ENCODE measurements at places on chromosomes 4 and X. TPM values are rescaled to one million over a fixed set of nuclear protein-coding genes. Genes with fewer than 3 reads are reported as not detected.

GRCh38 chrX:39638526-39638925, 459.2 kb downstream of the BCOR start:
- H3K4me3 ChIP-seq, result no peak overlapping the region
- H3K27ac ChIP-seq, result no peak overlapping the region
- no peaks in the 10 kb centered on the region for H3K4me1 ChIP-seq
- DNase-seq, result no peak
- H3K27me3 ChIP-seq, result no peaks in the 10 kb centered on the region

DNA sequence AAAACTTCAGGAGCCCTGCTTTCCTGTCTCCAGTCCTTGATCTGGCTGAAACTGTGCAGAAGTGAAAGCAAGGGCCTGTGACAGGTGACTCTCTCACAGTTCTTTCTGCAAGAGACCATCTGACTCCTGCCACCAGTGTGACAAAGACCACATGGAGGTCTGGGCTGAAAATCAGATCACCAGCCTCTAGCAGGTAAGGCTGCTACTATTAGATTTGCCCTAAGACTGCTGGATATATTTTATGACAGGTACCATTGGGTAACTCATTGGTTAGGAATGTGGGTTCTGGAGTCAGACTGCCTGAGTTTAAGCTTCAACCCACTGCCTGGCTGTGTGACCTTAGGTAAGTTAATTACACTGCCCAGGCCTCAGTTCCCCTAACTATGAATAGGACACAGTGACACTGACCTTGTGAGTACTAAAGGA, 163.3 kb upstream of the SLC7A11 start:
- H3K4me3 ChIP-seq, result no peak overlapping the region
- no peak for DNase-seq
- H3K27ac ChIP-seq, result no peak overlapping the region
- no peaks in the 10 kb centered on the region for H3K36me3 ChIP-seq
- no peaks in the 10 kb centered on the region for H3K27me3 ChIP-seq
- peaks cover 6% of the 10 kb centered on the region for H3K4me1 ChIP-seq

DNA sequence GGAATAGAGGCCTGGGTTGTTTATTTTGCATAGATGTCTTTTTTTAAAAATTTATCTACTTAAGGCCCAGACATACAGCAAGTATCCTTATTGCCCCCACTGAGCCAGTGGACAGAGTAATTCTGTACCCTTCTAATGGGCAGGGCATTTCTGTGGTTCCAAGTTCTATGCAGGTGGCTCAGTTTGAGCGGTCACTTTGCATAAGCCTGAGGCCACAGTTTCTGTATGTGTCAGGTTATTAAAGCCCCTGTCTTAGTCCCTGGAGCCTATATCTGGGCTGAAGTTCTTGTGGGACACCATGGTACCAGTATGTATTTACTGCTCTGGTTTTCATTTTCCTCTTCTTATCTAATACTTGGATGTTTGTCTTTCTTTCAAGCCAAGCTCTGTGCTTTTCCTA, 168.8 kb downstream of the MID1IP1 start:
- DNase-seq, result no peak
- no peak overlapping the region for H3K27ac ChIP-seq

DNA sequence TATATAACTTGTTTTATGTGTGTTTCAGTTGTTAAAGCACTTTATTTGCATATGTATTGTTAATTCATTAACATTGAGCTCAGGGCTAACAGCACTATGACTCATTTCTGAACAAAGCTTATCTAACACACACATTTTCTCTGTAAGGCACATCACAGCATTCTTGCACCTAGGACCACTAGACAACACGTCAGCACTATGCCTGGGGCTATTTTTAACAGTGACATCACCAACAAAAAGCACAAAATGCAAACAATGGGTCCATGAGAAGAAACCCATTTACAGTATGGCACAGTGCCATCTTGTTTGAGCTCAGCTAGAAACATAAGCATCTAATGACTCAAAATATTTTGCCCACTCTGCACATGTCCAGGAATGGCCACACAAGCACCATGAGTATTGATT, 124.4 kb downstream of the RELL1 start:
- no peaks in the 10 kb centered on the region for H3K27me3 ChIP-seq
- H3K4me3 ChIP-seq, result no peak overlapping the region
- no peak for DNase-seq
- H3K36me3 ChIP-seq, result no peaks in the 10 kb centered on the region
- no peaks in the 10 kb centered on the region for H3K4me1 ChIP-seq

- no peaks in the 10 kb centered on the region for H3K27me3 ChIP-seq
- no peaks in the 10 kb centered on the region for H3K36me3 ChIP-seq
- no peak overlapping the region for H3K4me3 ChIP-seq
- H3K4me1 ChIP-seq, result no peaks in the 10 kb centered on the region
- DNase-seq, result no peak
These were observed 39.6 kb upstream of the GPR173 start for GRCh38 chrX:53009032-53009431.

DNA sequence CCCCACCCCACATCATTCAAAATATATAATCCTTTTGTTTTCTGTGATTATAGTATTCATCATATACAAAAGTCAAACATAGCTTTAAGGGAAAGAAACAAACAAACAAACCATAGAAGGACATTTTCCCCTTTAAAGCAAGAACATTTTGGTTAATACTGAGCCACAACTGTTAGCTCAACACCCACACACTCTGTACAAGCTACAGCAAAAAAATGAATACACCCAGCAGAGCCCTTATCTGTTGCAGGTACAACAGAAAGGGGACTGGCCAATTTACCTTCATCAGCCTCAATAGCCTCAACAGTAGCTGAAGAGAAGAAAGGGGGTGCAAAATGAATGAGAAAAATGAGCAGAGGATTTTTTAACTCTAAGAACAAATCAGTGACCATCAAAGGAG, 318.4 kb downstream of the PPP3CA start:
- H3K36me3 ChIP-seq, result peaks cover 6% of the 10 kb centered on the region
- no peaks in the 10 kb centered on the region for H3K4me1 ChIP-seq
- no peak overlapping the region for H3K27ac ChIP-seq

DNA sequence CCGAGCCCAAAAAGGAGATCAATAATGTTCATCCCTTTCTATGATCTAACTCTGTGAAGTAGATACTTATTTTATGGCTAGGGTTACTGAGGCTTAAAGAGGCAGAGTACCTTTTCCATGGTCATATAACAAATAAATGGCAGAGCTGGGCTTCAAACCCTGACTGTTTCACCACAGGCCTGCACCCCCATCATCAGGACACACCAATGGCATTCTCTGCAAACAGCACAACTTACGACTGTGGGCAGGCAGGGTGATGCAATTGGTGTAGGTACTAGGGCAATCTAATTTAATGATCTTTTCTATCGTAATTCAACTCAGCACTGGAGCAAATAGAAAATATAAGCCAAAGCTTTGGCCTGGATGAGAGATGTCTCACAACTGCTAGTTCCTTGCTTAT, 118.8 kb upstream of the CBR4 start:
- H3K27ac ChIP-seq, result no peak overlapping the region
- DNase-seq, result no peak
- H3K4me1 ChIP-seq, result no peaks in the 10 kb centered on the region
- H3K27me3 ChIP-seq, result no peaks in the 10 kb centered on the region

DNA sequence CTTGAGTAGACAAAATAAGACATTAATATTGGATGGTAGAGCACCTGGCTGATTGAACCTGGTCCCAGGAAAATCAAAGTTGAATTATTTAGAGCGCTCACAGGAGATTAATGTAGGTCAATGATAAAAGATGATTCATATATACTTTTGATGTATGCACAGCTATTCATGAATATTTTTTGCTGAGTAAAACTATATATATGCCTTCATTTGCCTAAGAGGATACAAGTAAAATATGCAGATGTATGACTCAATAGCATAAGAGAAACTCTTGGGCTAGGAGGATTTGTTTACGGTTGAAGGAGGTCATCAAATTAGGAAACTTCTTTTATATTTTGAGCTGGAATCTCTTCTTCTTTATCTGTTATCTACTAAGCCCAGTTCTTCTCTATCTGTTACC, 202.7 kb upstream of the HS3ST1 start:
- no peak overlapping the region for H3K4me3 ChIP-seq
- no peak for DNase-seq
- no peaks in the 10 kb centered on the region for H3K4me1 ChIP-seq
- no peak overlapping the region for H3K27ac ChIP-seq
- no peaks in the 10 kb centered on the region for H3K27me3 ChIP-seq
- no peaks in the 10 kb centered on the region for H3K36me3 ChIP-seq

GRCh38 chr4:169766741-169767140, 9.0 kb upstream of the HPF1 start:
- no peaks in the 10 kb centered on the region for H3K27me3 ChIP-seq
- no peak overlapping the region for H3K27ac ChIP-seq
- H3K4me1 ChIP-seq, result no peaks in the 10 kb centered on the region
- no peaks in the 10 kb centered on the region for H3K36me3 ChIP-seq
- no peak for DNase-seq

DNA sequence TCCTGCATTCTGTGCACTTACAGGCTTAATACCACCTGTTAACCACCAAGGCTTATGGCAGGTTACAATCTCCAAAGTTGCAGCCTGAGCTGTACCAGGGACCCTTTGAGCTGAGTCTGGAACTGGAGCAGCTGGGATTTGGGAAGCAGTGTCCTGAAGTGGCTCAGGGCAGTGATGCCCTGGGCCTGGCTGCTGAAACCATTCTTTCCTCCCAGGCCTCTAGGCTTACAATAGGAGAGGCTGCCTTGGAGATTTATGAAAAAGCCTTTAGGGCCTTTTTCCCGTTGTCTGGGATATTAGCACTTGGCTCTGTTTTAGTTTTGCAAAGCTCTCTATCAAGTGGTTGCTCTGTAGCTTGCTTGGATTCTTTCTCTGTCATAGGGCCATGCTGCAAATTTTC, 154.3 kb upstream of the CASK start:
- H3K27me3 ChIP-seq, result no peaks in the 10 kb centered on the region
- no peaks in the 10 kb centered on the region for H3K36me3 ChIP-seq

DNA sequence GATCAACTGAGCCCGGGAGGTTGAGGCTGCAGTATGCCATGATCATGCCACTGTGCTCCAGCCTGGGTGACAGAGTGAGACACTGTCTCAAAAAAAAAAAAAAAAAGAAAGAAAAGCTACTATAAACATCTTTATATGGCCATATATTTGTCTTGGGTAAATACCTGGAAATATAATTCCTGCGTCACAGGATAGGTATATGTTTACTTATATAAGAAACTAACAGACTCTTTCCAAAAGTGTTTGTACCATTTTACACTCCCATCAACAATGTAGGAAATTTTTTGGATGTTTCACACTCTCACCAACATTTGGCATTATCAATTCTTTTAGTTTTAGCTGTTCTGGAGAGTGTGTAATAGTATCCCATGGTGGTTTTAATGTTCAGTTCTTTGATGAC, 12.8 kb downstream of the P2RY4 start:
- no peaks in the 10 kb centered on the region for H3K36me3 ChIP-seq
- H3K27ac ChIP-seq, result no peak overlapping the region
- DNase-seq, result no peak
- no peaks in the 10 kb centered on the region for H3K4me1 ChIP-seq
- no peaks in the 10 kb centered on the region for H3K27me3 ChIP-seq
- no peak overlapping the region for H3K4me3 ChIP-seq

DNA sequence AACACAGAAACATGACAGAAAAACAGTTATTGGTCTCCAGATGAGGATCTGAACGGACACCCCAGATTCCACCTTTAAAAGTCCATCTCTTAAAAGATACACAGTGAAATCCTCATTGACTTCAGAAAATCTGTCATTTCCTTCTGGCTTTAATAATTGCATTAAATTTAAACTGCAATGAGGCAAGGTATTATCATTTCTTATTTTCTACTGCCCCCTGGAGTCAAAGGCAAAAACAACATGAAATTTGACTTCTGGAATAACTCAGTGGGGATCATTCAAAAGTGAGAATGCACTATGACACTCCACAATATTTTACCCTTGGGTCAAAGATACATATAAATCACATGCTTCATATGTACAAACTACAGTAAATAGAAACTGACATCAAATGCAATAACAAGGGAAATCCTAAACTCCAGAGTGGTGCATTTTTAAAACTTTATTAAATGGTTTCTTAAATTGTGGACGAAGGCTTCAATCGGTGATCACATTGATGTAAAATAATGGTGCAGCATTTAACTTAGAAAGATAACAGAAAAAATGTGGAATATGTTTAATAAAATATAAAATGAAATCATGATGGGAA, 56.4 kb upstream of the SPANXN1 start:
- no peaks in the 10 kb centered on the region for H3K4me1 ChIP-seq
- no peaks in the 10 kb centered on the region for H3K36me3 ChIP-seq
- no peak overlapping the region for H3K27ac ChIP-seq
- H3K27me3 ChIP-seq, result no peaks in the 10 kb centered on the region
- DNase-seq, result no peak
- no peak overlapping the region for H3K4me3 ChIP-seq

Gene MAGEB17
- total RNA-seq, result not detected

Gene ANKRD17
- total RNA-seq, result 52.9 TPM

Data from upper lobe of left lung (tissue), 6 donors.